H1 (cell line): ENCODE measurements at places on chromosomes 6 and 20.

DNA sequence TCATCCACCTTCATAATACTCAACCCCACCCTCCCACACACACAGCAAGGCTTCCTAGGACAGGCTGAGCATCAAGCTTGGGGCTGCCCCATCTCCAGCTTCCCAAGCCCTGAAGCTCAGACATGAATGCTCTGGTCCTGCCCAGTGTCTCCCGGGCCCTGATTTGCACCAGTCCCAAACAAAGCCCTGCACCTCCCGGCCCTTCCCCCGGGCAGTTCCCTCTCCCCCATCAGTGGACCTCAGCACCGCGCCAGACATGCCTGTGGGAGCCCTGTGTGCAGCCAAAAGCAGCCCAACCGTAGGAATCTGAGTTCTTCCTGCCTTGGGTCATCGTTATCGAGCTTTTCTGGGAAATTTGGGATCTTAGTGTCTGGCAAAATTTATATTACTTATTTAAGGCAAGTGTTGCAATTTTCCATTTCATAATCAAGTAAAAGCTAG lies 63.5 kb downstream of the THBS2 start:
- no peak for DNase-seq

GRCh38 chr6:70857387-70858077 lies 99.3 kb downstream of the B3GAT2 start:
- no peak for DNase-seq

DNA sequence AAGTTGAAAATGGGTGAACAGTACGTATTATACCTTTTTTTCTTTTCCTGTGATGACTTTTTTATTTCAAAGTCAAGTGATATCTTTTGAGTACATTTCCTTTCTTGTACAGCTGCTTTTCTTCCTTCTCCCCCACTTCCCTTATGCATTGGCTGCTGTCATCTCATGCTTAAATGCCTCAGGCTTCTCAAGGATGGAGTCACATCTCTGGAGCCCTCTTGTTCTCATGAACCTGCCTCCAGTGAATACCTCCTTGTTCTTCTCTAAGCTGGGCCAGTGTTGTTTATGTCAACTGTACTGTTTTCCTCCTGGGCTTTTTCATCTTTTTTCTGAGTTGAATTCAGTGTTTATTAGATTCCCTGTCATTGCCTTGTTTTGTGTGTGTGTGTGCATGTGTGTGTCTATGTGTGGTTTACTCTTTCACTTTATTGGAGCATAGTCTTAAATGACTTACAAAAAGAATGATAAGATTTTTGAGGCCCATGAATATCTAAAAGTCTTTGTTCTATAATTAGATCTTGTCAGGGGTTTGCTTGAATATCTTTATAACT lies 23.6 kb downstream of the STXBP5 start:
- DNase-seq = no peak

GRCh38 chr6:2877057-2877882 lies 25.8 kb downstream of the SERPINB9 start:
- DNase-seq = no peak

- DNase-seq = no peak
These were observed 42.6 kb downstream of the DSTN start for GRCh38 chr20:17612287-17612991.

DNA sequence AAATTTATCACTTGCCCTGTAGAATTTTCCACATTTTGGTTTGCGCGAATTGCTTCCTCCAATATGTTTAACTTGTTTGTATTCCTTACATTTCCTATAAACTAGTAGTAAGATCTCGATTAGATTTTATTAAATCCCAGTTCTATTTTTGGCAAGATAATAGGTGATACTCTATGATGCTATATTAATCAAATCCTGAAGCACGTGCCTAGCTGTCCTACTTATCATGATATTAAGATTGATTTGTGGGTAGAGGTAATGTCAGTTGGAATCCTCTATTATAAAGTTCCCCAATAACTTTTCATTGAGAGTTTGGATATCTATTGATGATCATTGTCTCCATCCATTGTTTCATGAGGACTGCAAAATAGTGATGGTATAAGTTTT lies 82.8 kb upstream of the RIPOR2 start:
- DNase-seq = no peak

GRCh38 chr6:108728826-108729225 lies 119.4 kb upstream of the ARMC2 start:
- DNase-seq = no peak

DNA sequence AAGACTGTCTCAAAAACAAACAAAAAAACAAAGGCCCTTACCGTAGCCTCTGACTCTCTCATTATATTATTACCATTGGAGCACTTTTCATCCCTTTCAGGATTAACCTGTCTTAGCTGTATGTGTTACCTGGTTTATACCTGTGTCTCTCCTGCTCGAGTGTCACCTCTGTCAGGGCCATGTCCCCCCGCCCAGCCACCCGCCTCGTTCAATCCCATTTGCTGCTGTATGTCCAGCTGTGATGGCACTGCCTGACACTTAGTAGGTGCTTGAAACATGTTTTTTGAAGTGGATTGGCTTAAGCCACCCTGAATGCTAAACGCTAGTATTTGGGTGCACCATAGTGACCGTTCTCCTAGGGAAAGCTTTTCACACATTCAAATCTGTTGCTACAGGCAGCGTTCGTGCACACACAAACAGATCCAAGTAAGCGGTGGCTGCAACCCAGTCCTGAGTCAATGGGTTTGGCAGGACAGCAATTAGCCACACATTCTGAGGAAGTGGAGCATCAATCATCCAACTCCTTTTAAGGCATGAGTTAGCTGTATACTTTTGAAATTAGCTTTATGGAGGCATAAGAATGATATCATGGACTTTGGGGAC lies 98.9 kb upstream of the ZNF217 start:
- DNase-seq = no peak

- DNase-seq = no peak
These were observed 85.7 kb upstream of the SOX4 start for GRCh38 chr6:21507811-21508210.

GRCh38 chr6:16872543-16873235 lies 111.4 kb upstream of the ATXN1 start:
- DNase-seq = no peak

DNA sequence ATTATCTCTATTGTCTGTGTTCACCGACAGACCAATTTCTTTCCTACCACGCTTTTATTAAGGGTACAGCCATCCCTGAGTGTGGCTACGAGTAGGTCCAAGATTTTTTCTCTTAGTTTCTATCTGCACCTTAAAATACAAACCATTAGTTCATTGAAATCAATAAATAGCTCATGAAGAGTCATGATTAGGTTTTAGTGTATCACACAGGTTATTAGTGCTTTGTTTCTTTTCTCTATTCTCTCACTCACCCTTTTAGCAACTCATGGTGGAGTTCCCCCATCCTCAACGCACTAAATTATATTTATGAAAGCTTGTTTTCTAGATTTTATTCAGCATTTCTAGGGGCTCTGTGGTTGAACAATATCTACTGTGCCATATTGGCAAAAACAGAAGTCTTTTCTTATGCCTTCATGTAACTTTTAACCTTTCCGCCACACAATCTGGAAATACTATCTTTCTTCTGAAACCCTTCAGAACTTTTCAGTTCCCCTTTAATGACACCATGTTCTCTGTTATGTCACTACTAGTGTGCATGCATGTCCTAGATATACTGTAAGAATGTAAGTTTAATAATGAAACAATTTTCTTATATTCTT lies 128.2 kb upstream of the LAMA2 start:
- DNase-seq = no peak

DNA sequence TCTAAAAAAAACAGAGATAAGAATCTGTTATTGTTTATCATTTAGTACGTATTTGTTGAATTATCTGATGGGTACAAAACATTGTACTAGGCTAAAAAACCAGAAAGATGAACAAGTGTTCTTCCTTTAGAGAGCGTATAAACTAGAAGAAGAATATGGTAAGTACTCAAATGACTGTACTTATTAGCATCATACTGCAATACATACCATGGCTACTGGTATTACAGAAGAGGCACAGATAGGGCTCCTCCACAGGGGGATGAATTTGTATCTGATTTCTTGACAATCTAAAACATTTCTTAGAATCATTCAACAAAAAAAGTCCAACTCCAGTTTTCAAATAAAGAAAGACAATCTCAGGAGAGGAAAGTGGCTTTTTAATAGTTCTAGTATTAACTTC lies 118.0 kb upstream of the THEMIS start:
- no peak for DNase-seq

DNA sequence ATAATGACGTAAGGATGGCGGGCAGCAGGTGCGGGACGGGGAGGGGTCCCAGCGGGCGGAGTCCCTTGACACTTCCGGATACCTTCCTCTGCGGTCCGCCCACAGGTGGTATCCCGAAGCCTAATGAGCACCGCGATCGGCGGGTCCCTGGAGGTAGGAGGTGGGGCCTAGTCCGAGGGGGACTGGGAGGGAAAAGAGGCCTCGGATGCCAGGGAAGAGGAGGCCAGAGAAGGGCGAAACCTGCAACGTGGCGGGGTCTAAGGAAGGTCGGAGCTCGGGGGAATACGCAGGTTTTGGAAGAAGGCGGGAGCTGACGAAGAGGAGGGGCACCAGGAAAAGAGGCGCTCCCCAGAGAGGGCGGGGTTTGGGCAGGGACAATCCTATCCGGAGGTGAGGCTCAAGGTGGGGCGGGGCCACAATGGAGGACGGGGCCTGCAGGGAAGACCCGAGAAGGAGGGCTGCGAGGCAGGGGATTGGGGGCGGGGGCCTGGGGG lies 3.7 kb downstream of the PRSS16 start:
- DNase-seq = peak; percentile 96

DNA sequence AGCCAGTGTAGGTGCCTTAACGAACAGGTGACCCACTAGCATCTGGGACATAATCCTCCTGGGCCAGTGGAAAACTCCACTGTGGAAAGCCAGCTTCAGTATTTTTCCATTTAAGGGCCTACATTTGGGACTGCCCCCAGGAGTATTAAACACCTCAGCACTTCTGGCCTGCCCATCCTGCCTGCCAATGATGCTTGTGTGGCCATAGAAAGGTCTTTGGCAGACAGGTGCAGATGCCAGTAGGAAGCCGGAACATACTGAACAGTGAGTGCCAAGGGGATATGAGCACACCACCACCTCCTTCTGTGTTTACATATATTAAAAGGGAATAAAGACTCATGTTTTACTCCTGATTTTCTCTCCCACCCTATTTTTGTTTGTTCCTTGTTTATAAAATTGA lies 19.9 kb downstream of the MCM8 start:
- DNase-seq = no peak

- DNase-seq = no peak
These were observed 36.9 kb upstream of the NT5E start for GRCh38 chr6:85412911-85413430.

GRCh38 chr20:18279242-18279641 lies 9.1 kb upstream of the ZNF133 start:
- DNase-seq = no peak

GRCh38 chr6:152428126-152428525 lies 209.0 kb downstream of the SYNE1 start:
- DNase-seq = peak; percentile 3

DNA sequence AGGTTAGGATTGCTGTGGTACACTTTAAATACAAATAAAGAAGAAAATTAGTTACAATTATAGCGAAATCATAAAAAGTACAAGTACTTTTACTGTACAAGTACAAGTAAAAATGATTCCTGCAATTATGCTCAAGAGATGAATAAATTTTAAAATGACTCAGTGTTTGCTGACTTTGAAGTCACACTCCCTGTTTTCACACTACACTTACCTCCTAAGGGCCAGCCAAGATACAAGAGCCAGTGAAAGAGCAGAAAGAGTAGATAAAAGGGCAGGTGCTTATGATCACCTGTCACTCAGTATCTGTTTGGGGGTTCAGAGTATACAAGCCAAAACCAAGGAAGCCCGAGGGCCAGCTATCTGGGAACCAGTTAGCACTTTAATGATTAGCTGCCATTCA lies 41.0 kb upstream of the COL21A1 start:
- no peak for DNase-seq

DNA sequence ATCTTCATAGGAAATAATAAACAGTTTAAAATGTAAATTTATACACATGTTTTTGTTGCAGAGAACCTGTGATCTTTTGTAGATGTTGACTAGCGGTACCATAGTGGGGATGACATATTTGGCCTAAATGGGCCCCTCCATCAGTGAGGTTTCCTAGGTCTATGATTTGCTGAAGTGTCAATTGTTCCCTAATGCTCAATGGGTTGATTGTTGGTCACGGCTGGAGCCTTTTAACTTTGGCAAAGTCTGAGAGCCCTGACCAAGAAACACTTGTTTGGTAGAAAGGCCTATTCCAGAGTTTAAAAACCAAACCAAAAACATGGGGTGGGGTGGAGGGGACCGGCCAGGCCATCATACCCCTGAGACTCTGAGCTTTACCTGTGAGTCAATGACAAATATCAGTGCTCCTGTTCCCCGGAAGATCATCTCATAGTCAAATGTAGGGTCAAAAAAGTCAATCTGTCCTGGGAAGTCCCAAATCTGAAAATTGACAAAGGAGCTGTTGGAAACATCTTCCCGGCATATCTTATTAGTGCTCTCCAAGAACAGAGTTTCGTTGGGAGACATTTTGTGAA lies 25.1 kb downstream of the RRAGD start:
- DNase-seq = peak; percentile 17

DNA sequence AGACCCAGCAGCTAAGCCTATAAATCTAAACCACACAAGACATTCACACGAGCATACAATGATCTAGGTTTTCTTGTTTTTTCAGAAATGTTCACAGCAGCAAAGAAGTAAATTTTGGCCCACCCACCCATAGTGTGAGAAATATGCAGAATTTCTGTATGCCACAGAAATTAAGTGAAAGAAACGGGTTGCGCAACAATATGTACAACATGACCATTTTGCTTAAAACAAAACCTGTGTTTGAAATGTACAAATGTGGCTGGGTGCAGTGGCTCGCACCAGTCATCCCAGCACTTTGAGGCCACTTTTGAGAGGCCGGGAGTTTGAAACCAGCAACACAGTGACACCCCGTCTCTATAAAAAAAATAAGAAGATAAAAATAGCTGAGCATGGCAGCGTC lies 9.4 kb downstream of the SALL4 start:
- DNase-seq = no peak

DNA sequence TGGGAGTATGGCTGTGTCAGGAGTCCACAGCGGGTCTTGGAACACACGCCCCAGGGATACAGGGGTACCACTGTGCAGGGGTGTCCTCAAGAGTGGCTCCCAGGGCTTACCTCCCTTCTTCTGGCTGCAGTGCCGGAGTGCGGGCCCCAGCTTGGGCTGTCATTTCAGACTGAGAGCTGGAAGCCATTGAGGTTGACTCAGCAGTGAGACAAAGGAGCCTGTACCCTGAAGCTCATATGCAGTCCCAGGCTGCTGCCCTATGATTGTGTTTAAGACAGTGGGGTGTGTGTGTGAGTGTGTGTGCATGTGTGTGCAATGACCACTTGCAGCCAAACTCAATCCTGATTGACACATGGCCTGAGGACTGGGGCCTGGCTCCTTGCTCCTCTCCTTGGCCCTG lies 167.7 kb upstream of the AFDN start:
- DNase-seq = no peak

- DNase-seq = no peak
These were observed 118.8 kb upstream of the ZNF217 start for GRCh38 chr20:53712212-53712977.

GRCh38 chr20:4453359-4453758 lies 268.4 kb upstream of the PRND start:
- DNase-seq = no peak

GRCh38 chr6:9020001-9020400 lies 584.7 kb upstream of the SLC35B3 start:
- no peak for DNase-seq
